ENCODE measurements at places on chromosomes 11 and 22.

GRCh38 chr11:15655552-15655951, 540.8 kb downstream of the INSC start:
- no peak for DNase-seq

GRCh38 chr22:49152127-49152938, 675.3 kb downstream of the BRD1 start:
- no peak for DNase-seq

GRCh38 chr11:110524238-110524637, 94.5 kb downstream of the FDX1 start:
- DNase-seq = no peak

DNA sequence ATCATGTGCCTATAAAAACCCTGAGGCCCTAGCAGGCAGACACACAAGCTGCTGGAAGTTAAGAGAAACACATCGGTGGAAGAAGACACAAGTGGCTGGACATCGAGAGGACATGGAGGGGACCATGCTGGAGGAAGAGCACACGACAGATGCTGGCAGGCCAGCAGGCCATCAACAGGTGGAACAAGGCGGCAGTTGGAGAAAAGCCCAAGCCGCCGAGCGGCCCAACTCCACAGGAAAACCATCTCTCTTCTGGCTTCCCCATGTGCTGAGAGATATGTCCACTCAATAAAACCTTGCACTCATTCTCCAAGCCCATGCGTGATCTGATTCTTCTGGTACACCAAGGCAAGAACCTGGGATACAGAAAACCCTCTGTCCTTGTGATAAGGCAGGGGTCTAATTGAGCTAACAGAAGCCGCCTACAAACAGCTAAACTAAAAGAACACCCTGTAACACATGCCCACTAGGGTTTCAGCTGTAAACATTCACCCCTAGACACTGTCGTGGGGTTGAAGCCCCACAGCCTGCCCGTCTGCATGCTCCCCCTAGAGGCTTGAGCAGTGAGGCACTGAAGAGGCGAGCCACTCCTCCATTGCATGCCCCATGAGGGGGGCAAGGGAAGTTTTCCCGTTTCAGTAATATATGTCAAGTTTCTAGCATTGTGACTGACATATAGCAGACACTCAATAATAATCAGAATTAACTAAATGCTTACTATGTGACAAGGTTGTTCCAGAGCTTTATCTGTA, 39.0 kb upstream of the MMP20 start:
- DNase-seq = no peak

- DNase-seq = no peak
These were observed 27.3 kb upstream of the PACSIN2 start for GRCh38 chr22:43042101-43042780.

GRCh38 chr11:130314184-130314749, 450 bp downstream of the ZBTB44 start:
- peak; percentile 75 for DNase-seq

GRCh38 chr22:31085493-31085824, 4.3 kb downstream of the SMTN start:
- DNase-seq = peak; percentile 90

DNA sequence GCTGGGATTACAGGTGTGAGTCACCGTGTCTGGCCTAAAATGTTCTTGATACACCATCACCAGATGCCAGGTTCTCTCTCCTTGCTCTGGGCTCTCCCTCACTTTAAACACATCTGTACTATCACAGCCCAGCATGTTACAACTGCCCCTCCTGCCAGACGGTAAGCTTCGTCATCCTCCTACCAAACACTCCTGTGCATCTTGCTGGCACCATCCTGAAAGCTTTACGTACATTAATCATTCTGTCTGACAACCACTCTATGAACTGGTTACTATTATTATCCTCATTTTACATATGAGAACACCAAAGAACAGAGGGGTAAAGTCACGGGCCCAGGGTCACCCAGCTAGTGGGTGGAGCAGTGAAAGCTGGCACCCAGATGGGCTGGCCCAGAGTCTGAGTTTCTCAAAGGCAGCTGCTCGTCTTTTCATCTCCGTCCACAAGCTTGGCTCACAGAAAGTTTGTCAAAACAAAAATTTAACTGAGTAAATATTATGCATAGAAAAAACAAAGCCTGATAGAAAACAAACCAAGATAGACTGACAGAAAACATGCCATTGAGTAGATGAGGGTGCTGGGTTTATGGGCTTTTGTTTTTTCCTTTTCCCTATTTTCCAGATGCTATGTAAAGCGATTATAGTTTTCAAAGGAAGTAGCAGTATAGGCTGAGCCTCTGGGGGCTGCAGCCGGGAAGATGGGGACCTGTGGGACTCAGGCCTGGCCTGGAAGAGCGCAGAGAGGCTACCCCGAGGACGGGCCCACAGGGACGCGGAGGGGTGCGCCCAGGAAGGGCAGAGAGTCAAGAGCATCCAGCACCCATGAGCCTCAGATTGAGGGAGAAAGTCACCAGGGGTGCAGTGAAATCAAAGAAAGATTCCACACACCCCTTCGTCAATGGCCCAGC, 9.5 kb downstream of the PLA2G6 start:
- DNase-seq = no peak

- no peak for DNase-seq
These were observed 9.2 kb downstream of the TIGD3 start for GRCh38 chr11:65363770-65364169.

Measured in putamen (tissue), 1 donor.